NAMALWA (cell line): ENCODE measurements at places on chromosomes 2 and 18.

DNA sequence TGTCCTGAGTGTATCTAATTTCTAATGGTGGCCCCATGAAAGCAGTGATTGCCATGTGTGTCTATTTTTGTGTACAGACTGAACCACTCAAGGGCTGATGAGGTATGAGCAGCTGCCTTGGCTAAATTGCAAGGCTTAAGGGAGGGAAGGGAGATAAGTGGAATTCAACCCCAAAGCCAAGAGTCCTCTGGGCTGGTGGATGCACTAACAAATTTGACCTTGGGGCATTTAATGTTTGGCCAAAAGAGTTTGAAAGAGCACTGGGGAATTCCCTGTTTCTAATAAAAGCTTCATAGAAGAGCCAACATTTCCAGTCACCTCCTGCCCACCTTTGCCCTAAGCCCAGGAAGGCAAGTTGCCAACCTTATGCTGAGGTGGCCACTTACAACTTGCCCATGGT is 172.1 kb downstream of the SETBP1 start:
- no peak for DNase-seq

DNA sequence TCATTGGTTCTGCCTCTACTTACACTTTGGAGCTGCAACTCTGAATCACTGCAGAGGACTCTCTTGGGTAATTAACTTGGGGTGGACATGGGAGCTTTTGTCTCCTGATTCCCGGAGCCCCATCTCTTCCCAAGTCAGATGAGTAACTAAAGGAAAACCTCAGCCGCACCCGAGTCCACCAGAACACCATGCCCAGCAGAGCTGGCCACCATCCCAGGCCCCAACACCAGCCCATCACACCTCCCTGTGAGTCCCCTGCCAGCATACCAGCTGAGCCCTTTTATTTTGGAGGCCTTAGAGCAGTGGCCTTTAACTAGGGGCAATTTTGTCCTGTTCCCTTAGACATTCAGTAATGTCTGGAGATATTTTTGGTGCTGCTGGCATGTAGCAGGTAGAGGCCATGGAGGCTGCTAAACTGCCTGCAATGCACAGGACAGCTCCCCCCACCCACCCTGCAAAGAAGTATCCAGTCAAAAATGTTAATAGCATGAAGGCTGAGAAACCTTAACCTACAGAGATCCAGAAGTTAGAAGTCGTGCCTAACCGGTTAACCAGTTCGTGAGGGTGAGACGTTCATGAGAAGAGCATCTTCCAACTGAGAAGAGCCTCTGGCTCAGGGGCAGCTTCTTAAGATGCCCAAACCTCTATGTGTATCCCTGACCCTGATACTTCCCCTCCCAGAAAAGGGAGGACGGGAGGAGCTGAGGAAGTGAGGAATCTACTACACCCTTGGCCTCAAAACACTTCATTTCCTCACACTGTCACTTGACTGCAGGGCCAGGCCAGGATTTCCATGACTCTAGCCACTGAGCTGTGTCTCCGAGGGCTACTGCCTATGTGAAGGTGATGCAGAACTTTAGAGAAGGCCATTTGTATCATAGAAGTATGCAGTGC is 139.9 kb upstream of the EPAS1 start:
- no peak for DNase-seq

GRCh38 chr2:5700551-5700950 is 8.4 kb downstream of the SOX11 start:
- DNase-seq = no peak

- DNase-seq = no peak
Measured at GRCh38 chr2:109230941-109231420, 102.0 kb downstream of the SH3RF3 start.
